Stimulated activated CD8-positive, alpha-beta memory T cell treated with anti-CD3 and anti-CD28 coated beads, Interleukin-15, amount 100 ng/mL, for 1 hour (primary cell): ENCODE measurements at places on chromosomes 3 and 15.

GRCh38 chr3:82509106-82509842, 747.8 kb upstream of the GBE1 start:
- no peak for DNase-seq

- DNase-seq = no peak
These were observed 15.2 kb downstream of the GXYLT2 start for GRCh38 chr3:72903004-72903403.

DNA sequence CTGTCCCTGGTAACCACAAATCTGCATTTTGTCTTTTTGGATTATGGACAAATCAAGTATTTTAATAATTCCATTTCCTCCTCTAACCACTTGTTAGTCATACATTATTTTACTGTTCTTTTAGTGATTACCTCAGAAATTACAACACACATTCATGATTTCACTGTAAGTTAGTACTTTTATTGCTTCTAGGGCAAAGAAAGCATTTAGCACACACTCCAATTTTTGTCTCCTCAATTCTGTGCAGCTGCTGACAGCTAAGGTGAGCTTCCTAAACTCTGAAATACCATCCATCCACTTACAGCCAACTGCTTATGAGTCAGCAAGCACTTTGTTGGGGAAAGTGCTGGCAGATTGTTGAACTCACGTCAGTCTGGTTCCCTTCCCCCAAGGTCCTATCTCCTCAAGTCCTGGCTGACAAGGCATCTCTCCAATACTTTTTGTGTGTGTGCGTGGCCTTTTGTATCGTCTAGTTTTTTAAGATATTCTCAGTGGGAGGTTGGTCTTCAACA, 49.4 kb upstream of the TNFAIP8L3 start:
- no peak for DNase-seq

- DNase-seq = no peak
These were observed 101.3 kb upstream of the EIF1B start for GRCh38 chr3:40208251-40208650.

- no peak for DNase-seq
These were observed 59.7 kb downstream of the LRIG1 start for GRCh38 chr3:66441129-66441528.

DNA sequence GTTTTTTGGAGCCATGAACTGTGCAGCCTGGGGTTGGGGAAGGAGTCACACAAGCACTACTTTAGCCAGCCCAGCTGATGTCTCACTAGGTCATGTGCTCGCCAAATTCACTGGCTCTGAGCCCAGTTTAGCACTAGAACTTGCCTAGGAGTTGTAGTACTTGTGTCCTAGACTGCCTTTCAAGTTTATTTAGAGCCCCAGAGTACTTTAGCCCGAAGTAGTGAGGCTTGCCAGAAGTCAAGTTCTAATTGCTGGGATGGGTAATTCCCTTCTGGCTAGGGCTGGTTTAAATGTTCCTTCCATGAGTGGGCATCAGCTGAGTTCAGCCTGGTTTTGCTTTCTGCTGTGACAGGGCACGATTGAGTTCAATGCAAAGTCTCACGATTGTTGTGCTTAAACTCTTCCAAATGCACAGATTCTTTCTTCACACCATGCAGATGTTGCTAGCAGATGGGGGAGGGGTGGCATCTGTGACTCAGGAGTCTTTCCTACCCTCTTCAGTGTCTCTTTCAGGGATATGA, 228.2 kb upstream of the ZPLD1 start:
- DNase-seq = no peak
